ENCODE measurements at places on chromosomes 6 and 20.

DNA sequence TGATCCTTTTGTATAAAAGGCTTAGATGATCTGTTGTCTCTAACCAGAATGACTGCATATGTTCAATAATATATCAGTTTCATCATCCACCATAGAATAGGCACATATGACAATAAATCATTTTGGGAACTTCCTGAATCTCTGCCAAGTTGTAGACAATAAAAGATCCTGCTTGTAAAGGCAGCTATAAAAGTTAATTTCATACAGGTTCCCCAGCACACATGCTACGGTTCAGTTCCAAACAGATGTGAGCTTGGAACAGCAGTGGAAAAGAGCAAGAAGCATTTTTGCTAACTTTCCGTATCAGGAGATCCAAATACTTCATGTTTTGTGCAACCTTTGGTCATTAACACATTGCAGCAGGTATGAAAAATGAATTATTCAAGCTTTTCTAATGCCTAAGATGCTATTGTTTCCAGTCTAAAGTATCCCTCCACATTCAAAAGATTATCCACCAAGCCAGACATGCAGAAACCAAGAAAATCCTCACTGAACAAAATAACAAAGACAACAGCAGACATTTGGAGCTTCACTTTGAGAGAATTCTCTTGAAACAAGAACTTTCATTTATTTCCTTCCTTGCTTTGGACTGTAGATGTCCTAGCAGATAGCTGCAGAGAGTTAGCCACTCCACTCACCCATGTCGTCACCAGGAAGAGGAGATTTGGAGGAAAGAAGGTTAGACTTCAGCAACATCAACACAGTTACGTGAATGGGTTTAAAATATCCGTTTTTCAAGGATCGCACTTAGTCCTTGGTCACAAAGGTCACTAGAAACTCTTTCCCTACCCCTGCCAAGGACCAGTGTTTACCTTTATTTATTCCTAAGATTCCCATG, 453.5 kb upstream of the JARID2 start:
- DNase-seq, result peak; percentile 23

GRCh38 chr20:58593880-58594638, 57.0 kb upstream of the STX16 start:
- no peak for DNase-seq

GRCh38 chr20:20552076-20552475, 160.4 kb downstream of the RALGAPA2 start:
- DNase-seq, result no peak

- no peak for DNase-seq
Measured at GRCh38 chr20:13515291-13515690, 123.4 kb downstream of the TASP1 start.

- no peak for DNase-seq
Measured at GRCh38 chr6:33192105-33192646, at the start of gene COL11A2. Gene COL11A2 (minus strand): TSS chr6:33192467. CDS start chr6:33192240, 227 bp downstream.

DNA sequence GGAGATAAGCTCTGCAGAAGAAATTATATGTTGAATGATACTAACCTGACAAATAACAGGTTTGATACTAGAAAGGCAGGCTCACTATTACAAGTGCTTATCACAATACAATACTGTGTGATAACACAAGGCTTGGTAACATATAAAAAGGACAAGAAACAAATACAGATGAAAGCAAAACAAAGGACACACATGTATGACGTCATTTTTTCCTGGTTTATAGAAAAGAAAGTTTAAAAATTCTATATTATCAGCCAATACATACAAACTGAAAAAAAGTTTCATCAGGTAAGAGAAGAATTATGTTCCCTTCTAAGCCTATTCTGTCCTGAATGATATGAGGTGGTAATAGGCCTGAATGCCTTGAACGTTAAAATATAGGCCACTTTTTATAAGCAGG, 32.3 kb upstream of the MCM9 start:
- no peak for DNase-seq

GRCh38 chr6:117110737-117111136, 154.6 kb upstream of the VGLL2 start:
- DNase-seq, result no peak

- peak; percentile 65 for DNase-seq
Measured at GRCh38 chr6:3522561-3523260, 65.9 kb upstream of the SLC22A23 start.

DNA sequence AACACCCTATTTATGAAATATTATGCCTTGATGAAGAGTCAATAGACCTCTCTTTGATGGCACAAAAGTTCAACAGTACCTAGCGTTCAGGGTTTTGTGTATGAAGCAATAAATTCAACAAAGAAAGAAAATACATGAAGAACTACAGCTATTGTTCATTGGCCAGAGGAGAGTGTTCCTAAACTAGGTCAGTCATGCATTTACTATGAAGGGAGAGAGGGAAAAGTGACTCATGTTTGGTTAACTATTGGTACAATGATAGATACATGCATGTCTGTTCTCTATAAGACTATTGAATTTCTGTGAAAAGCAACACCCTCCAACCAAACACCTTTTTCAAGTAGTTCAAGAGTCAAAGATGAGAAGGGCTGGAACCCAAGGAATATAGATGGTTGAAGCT, 50.7 kb downstream of the CLIC5 start:
- DNase-seq, result no peak

All from GM04503 (cell line).